ENCODE measurements at places on chromosomes 3 and 15.

DNA sequence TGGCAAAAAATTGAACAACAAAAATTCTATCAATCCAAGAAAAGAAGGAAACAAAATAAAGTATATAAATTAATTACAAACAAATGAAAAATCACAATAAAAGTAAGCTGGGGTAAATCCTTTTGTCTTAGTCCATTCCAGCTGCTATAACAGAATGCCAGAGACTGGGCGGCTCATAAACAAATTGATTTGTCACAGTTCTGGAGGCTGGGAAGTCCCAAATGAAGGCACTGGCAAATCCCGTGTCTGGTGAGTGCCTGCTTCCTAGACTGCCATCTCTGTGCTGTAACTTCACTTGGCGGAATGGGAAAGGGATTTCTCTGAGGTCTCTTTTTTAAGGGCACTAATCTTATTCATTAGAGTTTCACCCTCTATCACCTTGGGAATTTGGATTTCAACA is 53.6 kb upstream of the RPL35A start:
- DNase-seq, result no peak

DNA sequence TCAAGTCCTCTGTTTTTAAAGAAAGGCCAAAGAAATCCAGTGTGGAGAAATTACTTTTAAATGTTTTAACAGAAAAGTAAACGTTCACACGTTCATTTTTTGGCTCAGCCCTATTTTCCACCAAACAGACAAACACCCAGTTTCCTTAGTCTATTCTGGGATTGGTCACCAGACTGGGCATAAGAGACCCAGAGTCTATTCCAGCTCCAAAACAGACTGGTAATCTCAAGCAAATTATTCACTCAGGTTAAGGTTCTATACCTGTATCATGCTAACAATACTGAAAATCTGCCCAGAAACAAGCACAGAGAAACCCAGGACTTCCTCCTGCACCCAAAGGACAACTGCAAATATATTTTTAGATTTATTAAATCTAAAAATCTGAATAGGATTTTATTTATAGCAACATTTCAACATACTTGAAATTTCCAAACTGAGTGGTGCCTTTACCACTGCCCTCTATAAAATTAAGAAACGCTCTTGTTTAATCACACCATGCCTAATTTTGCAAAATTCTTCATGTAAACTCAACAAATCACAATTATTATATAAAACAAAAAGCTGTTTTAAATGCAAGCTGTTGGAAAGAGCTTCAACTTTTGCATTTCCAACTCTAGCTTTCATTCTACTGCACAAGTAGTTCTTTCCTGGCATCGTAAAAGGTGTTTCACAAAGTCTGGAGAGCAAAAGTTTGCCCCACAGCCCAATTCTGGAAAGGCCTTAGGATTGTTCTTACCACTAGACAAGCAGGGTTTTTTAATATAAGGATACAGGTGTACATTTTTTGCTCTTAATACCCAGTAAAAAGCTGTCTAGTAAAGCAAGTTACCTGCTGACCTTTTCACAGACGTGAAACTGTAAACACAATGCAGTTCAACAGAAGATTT is 18.7 kb downstream of the ZNF148 start:
- DNase-seq, result no peak

DNA sequence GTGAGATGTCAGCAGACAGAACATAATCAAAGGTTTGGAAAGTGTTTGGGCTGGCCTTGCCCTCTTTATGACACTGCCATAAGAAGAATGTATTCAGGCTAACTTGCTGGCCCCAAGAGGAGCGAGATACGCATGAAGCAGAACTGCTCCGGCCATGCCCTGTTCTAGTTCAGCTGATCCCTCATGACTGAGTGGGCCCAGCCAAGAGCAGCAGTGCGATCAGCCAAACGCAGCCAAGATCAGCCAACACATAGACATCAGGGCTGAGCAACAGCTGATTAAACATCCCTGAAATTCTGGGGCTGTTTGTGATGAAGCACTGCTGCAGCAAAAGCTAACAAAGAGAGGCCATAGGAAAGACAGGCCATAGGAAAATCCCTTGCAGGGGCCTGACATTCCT is 24.1 kb downstream of the POMGNT2 start:
- DNase-seq, result no peak

DNA sequence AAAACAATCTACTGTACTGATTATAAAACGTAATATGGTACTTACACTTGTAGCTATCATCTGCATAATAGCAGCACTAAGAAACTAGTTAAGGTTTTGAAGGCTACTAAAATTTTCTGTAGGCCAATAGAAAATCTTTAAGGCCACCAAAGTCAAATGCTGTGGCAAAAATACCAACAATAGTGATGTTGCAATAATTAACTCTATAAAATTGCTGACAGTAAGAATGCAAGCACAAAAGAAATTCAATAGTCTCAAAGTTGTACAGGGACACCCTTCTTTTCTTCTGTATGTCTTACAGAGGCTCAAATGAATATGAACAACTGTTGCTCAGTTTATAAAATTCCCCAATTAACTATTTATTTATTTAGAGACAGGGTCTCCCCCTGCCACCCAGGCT is 62.0 kb downstream of the TMCC1 start:
- no peak for DNase-seq

DNA sequence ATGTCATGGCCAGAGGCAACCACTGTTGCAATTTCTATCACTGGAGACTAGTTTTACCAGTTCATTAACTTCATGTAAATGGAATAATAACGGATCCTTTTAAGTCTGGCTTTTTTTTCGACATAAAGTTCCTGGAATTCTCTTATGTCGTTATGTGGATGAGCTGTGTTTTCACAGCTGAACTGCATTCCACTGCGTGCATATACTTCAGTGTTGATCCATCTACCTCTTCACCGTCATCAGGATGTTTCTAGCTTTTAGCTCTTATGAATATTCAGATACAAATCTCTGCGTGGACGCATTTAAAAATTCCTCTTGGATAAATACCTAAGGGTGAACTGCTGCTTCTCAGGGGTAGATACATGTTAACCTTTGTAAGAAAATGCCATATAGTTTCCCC is 15.6 kb upstream of the CYFIP1 start:
- DNase-seq, result no peak

GRCh38 chr3:69504232-69504631 is 118.3 kb upstream of the FRMD4B start:
- no peak for DNase-seq

DNA sequence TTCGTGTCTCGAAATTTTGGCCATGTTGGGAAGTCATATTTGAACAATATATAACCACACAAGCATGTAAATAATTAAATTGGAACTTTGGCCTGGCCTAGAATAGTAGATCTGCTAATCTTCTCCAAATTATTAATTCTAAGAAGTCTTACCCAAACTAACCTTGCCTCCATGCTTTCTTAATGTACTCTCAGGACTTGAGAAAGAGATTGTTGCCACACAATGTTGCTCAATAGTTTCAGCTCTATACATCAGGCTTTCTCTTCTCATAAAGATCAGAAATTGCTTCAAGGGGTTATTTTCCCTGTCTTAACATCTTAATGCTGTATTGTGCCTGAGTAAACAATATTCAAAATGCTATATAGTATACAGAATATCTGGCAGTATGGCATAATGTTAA is 202.7 kb upstream of the LRIG1 start:
- DNase-seq, result no peak

GRCh38 chr3:198061119-198062067 is 101.4 kb downstream of the LMLN start:
- no peak for DNase-seq

DNA sequence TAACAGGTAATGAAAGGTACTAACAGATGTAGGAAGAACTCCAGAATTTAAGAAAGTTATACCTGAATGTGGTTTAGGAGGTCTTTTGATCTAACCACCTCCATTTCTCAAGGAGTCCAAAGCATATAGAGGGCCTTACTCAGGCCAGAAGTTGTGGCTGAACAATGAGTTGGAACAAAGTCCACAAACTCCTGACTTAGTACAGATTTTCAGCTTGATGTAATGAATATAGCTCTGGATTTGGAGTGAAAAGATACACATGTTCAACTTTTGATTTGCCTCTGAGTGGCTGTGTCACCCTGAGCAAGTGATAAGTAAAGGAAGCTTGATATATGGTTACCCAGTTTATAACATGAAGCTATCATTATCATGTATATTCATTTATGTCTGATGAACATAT is 390.1 kb downstream of the LPP start:
- no peak for DNase-seq

- DNase-seq, result no peak
Observed at GRCh38 chr3:9940746-9941145, 7.1 kb downstream of the CRELD1 start.

- DNase-seq, result no peak
Observed at GRCh38 chr15:93418566-93418965, 329.6 kb upstream of the RGMA start.

- DNase-seq, result no peak
Observed at GRCh38 chr15:77035999-77036471, 34.9 kb downstream of the TSPAN3 start.

DNA sequence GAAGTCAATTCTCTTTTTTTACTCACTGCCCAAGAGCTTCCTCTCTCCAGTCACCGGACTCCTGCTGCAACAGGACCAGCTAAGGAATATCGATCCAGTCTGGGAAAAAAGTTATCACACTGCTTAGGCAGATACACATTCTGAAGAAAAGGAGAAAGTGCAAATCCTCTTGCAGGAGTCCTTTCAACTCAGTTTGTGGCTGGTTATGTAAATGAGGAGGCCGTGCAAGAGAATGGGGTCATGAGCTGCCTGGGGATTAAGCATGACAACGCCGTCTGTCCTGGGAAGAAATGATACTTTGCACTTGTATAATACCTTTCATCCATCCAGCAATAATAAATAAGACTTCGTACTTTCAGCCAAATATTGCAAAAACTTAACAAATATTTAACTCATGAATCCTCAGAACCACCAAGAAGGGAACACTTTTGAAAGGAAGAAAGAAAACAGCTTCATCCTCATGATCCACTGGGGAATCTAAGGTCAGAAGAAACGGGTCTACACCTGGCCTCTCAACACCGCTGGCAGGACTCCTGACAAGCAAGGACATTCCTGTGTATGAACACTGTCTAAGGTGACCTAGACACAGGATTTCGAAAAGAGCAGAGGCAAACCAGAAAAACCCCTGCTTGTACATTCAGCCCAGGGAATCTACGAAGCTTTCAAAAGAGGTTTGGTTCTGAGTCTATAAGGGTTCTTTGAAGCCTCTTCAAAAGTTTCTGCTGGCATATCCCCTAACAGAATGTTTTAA is 13.1 kb upstream of the WWTR1 start:
- no peak for DNase-seq

DNA sequence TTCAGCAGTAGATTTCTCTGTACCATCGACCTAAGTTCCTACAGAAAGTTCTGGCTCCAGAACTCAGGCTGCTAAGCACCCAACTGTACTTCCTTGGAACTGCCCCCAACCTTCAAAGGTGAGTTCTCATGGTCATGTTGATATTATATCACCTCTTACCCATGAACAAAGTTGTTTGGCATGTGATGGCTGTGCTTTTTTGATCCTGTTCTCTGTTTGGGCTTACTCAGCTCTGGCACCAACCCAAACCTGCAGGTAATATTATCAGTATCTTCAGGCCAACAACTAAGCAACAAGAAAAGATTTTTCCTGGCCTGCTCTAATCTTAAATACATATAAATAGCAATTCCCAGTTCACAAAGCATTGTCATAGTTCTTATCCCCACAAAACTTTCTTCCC is 318.7 kb upstream of the LMCD1 start:
- no peak for DNase-seq

- no peak for DNase-seq
Observed at GRCh38 chr3:25557694-25558093, 107.0 kb downstream of the TOP2B start.

DNA sequence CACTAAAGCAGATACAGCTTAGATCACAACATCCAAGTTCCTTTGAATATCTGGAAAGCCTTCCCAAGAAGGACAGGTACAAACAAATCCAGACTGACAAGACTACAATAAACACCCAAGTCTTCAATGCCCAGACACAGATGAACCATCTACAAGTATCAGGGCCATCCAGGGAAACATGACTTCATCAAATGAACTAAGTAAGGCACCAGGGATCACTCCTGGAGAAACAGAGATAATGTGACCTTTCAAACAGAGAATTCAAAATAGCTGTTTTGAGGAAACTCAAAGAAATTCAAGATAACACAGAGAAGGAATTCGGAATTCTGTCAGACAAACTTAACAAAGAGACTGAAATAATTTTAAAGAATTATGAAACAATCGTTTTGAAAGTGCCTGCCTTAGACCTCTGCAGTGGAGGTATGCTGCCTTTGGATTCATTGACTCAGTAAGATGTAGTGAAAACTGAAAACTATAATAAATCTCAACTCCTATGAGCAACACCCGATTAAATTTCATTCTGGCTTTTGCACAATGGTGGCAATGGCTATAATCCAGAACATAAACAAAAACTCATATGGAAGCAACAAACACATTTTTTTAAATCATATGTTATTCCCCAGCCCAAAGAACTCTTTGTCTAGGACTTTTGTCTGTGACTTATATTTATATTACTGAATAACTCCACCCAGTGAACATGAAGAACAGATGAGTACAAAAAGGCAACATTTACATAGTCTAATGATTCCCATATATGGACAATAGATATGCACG is 12.6 kb upstream of the COL8A1 start:
- DNase-seq, result no peak
